Stimulated activated CD8-positive, alpha-beta memory T cell treated with anti-CD3 and anti-CD28 coated beads, Interleukin-7, amount 100 ng/mL, for 48 hours (primary cell): ENCODE measurements at places on chromosomes 5 and 9.

GRCh38 chr5:167294882-167295680, 996.4 kb upstream of the WWC1 start:
- DNase-seq: no peak

DNA sequence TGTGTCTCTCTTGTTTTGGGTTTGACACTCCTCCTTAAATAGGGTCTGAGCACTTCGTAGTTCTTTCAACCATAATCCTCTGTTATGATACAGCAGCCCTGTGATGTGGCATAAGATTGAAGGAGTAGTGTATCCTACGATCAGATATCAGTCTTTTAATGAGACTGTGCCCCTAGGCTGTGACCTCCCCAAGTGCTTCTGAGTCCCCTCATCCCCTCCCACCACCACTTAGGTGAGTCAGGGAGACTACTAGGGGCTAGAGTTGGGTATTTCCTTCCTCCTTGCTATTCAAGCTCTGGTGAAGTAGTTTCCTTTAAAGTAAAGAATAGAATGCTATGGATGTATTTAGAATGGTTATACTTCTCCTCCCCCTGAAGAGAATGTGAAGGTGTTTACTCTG, 637.2 kb upstream of the GRAMD2B start:
- no peak for DNase-seq

- no peak for DNase-seq
Observed at GRCh38 chr9:97366476-97366875, 45.4 kb upstream of the TDRD7 start.

- DNase-seq: no peak
Observed at GRCh38 chr5:177146891-177147638, 13.5 kb downstream of the NSD1 start.

DNA sequence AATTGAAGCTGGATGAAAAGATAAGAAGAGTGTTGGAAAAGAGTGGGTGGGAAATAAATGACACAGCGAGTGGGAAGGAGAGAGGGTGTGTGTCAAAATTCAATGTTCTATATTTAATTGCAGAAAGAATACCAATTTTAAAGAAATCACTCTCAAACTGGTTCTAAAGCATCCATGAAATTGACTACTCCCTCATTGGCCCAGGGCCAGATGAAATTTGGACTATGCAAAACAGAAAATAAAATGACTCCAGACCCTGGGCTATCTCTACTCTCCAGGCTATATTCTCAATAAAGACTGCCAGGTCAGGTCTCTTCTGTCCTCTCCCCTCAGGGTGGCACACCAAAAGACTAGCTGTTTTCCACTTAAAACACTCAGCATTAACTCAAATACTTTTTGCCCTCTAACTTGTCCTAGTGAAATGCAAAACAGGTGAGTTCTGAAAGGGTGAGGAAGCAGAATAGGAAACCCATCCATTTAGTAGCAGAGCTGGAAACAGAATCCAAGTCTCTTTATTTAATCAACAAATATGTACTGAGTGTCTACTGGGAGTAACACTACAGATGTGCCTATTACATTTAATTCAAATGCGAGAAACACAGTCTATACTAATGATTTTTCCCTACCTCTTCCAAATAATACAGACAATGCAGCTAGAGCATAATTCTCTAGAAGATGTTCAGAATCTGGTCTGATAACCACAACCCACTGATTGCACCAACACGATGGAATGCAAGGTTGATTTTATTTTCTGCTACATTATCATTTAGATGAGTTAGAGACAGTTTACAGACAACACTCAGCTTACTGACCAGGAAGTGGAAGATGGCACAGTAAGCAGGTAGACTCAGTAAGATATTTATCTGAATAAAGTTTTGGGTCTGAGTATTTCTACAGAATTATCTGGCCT, 42.1 kb downstream of the EFCAB9 start:
- no peak for DNase-seq

DNA sequence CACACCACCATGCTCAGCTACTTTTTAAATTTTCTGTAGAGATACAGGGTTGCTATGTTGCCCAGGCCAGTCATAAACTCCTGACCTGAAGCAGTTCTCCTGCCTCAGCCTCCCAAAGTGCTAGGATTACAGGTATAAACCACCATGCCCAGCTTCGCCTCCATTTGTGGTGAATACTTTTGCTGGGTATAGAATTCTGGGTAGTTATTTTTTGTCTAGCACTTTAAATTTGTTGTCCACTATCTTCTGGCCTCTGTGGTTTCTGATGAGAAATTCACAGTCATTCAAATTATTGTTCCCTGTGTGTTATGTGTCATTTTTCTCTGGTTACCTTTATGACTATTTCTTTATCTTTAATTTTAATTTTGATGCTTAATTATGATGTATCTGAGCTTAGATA, 57.7 kb upstream of the EXOC3 start:
- no peak for DNase-seq

DNA sequence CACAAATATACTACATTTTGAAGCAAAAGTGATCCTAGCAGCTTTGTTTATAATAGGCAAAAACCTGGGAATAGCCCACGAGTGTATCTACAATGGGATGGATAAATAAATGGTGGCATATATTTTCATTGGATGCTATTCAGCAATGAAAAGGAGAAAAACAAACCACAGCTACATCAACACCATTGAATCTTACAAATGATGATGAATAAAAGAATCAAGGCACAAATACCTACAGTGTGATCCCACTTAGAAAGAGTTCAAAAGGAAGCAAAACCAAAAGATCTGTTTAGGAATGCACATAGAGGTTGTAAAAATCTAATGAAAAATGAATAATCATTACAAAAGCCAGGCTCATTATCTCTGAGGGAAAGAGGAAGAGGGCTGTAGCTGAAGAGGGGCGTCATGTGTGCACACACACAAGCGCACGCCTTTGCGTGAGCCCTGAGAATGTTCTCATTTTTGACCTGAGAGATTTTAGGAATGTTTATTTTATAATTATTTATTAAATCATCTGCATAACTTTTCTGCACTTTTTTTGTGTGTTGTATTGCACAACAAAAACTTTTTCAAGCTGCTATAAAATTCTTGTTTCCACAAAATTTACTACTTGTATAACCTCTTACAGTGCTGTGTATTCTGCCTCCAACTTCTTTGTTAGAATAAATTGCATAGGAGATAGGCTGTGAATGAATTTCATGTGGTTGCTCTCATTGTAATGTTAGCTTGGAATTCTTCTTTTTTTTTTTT, 5.9 kb upstream of the RHOBTB3 start:
- no peak for DNase-seq

GRCh38 chr5:113039229-113039933, 62.8 kb downstream of the DCP2 start:
- no peak for DNase-seq

DNA sequence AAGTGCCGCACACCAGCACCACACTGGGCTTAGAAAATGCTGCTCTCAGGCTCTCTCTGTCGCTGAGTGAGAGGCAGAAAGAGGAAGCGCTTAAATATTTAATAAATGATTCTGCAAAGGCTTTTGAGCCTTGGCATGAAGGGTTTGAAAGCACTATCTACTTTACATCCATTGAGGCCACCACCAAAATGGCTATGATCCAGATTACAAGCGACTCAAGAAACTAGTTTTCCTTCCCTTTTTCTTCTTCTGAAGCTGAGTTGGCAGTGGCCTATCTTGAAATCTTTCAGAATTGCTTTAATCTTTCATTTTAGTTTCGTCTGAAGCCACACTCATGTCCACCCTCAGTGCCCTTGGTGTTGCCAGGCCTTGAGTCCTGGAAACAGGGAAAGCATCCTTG, 59.5 kb downstream of the EBF1 start:
- no peak for DNase-seq

DNA sequence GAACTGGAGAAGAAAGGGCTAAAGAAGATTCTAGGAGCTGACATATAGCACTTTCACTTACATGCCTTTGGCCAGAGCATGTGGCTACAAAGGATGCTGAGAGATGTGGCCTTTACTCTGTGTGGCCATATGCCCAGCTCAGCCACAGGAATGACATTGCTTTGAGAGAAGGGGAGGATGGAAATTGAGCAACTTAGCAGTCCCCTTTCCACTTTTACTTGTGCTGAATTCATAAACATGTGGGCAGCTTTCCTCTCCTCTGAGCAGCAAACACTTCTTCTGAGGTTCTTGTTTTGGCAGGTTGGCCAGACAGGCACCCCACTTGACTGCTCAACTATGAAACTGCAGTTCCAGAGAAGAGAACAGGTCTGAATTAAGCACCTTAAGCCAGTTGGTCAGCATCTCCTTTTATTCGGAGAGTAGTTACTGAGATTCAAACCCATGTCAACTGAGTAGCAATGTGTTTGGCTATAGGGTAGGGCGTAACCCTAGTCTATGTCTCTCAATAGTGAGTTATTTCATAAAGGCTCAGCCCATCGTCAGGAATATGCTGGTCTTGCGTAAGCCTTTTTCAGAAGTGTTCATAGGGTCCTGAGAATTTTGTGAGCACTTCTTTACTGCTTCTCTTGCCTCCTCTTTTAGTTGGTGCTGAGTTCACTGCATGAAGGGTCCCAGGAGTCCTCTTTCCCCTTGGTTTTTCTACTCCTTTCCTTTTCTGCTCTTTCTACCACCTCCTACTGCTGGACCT, 134.5 kb downstream of the PALM2AKAP2 start:
- DNase-seq: no peak

DNA sequence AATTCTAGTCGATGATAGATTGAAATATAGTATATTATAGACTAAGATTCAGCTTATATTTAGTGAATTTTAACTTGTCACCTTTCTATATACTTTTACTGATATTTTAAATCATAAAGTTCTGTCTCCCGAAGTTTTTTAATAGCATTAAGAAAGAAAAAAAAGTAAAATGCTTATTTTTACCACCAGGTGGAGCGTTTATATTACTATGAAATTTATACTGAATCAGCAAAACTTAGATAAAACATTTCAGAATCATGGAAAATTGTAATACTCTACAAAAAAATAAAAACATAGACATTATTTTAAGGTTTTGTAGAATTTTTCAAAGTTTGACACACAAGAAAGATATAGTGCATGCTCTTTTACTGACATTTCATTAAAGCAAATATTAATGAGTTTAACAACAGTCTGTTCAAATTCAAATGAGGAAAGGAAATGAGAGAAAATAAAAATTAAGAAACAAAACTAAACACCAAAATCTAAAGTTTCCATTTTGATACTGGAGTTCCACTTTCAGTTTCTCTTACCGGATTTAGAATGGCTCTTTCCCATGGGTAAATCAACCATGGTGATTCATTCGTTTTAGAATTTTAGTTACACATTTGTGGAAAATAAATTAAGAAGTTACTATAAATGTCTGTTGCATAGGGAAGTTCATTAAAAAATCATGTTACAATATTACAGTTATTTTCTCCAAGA, 1035.3 kb downstream of the CDH12 start:
- DNase-seq: no peak

GRCh38 chr5:123208668-123209501, 119.8 kb downstream of the PRDM6 start:
- no peak for DNase-seq

- DNase-seq: no peak
Observed at GRCh38 chr5:152246401-152246800, 158.7 kb downstream of the NMUR2 start.

- no peak for DNase-seq
Observed at GRCh38 chr5:151222790-151223446, 974 bp downstream of the CCDC69 start.

DNA sequence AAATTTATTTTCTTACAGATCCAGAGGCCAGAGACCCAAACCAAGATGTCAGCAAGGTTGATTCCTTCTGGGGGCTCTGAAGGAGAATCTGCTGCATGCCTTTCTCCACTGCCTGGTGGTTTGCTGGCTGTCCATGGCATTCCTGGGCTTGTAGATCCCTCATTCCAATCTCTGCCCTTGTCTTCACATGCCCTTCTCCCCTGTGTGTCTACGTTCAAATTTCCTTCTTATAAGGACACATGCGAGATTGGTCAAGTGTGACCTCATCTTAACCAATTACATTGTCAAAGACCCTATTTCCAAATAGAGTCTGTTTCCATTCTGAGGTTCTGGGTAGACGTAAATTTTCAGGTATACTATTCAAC, 84.5 kb upstream of the RAI14 start:
- no peak for DNase-seq

- no peak for DNase-seq
Observed at GRCh38 chr5:38249301-38249700, 9.1 kb upstream of the EGFLAM start.

GRCh38 chr9:806285-807156, 35.0 kb upstream of the DMRT1 start:
- no peak for DNase-seq

- no peak for DNase-seq
Observed at GRCh38 chr9:114263853-114264510, 58.9 kb upstream of the ORM1 start.

DNA sequence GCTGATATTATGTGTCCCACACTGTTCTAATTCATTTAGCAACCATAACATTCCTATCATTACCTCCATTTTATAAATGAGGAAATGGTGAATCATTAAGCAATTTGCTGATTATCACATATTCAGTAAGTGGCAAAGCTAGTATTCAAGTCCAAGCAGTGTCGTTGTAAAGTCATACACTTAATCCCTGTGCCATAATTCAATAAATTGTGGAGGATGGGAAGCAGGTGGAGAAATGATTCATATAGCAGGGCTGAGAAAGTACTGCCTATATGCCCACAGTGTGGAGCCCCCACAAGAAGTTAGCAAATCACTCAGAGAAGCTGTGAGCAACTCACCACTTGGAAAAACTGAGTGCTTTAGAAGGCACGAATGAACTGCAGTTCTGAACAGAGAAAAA, 691.0 kb downstream of the PTPRD start:
- no peak for DNase-seq

DNA sequence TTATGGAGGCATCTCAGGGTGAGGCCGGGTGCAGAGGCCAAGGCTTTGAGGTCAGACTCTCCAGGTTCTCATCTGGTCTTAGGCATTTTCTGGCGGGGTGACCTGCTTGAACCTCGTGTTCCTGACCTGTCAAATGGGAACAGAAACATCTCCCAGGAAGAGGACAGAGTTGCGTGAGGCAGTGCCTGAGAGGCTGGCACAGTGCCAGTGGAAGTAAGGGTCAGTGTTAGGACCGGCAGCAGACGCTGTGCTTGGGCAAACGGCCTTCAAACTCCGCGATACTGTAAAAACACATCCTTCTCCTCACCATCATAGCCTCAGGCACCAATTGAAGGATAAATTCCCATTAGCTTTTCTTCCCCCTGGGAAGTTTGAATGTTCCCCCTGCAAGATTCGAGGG, 55.6 kb upstream of the FCN2 start:
- no peak for DNase-seq

DNA sequence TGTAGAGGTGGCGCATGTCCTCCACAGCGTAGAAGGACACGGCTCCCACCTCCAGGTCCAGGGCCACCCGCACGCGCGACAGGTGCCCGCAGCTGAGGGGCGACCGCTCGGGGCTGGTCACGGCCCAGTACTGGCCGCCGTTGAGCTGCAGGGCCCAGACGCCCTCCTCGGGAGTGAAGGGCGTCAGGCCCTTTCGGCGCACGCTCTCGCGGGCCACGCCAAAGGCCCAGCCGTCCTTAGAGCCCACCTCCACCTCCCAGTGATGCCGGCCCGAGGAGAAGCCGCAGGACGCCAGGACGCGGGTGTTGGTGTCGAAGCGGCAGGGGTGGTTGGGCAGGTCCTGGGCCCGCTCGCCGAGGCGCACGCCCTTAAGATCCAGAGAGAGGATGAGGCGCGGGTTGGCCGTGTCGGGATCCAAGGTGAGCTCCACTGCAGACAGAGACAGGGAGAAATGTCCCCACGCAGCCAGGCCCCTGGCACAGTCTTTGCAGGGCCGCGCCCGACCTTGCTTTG, 9.7 kb downstream of the TRIM7 start:
- no peak for DNase-seq

GRCh38 chr5:167709625-167710024, 581.8 kb upstream of the WWC1 start:
- no peak for DNase-seq
